ENCODE measurements at places on chromosomes 16 and 17.

GRCh38 chr16:57016301-57016700 lies 26.9 kb downstream of the NLRC5 start:
- peak; percentile 67 for DNase-seq

- no peak for DNase-seq
Measured at GRCh38 chr17:43702637-43703036, 40.9 kb upstream of the MEOX1 start.

DNA sequence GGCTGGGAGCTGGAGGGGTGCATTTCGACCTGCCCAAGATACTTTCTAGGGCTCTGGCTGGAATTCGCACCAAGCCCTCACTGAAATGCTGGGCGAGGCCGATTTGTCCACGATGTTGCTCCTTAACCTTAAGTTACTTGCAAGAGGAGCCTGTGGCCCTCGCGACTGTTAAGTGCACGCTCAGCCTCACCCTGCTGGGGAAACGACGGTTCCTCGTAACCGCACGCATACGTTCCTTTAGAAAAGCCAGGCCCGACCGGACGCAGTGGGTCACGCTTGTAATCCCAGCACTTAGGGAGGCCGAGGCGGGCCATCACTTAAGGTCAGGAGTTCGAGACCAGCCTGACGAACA lies 607 bp upstream of the NCOR1 start:
- DNase-seq: no peak

- no peak for DNase-seq
Measured at GRCh38 chr17:75439287-75439686, 17.1 kb upstream of the TMEM94 start.

DNA sequence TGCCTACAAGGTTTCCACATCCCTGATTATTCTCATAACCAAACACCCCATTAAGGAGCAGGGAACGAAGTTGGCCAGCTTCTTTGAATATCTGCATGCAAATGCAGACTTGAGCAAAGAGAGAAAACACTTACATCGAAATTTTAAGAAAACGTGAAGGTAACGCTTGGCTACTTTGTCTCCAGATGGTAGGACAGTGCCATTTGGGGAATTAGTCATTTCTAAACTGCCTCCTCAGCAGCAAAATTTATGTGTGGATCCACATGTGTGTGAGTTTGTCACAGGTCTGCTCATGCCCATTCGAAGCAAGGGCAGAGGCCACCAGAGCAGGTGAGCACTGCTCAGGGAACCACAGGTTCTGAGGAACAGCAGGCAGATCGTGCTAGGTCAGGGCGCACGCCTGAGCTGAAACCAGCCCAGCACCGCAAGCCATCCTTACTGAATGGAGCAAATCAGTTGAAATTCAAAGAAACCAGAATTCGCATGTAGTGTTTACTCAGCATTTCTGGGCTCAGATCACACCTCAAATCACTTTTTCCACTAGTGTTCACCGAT lies 80.1 kb downstream of the SOCS1 start:
- peak; percentile 68 for DNase-seq

GRCh38 chr17:78883089-78883532 lies 19.9 kb downstream of the CEP295NL start:
- no peak for DNase-seq

Measured in activated effector memory CD4-positive, alpha-beta T cell treated with anti-CD3 and anti-CD28 coated beads, Interleukin-2, amount 50 U/mL, for 16 hours (primary cell).